HepG2 (cell line): ENCODE measurements at places on chromosomes 7 and 10.

DNA sequence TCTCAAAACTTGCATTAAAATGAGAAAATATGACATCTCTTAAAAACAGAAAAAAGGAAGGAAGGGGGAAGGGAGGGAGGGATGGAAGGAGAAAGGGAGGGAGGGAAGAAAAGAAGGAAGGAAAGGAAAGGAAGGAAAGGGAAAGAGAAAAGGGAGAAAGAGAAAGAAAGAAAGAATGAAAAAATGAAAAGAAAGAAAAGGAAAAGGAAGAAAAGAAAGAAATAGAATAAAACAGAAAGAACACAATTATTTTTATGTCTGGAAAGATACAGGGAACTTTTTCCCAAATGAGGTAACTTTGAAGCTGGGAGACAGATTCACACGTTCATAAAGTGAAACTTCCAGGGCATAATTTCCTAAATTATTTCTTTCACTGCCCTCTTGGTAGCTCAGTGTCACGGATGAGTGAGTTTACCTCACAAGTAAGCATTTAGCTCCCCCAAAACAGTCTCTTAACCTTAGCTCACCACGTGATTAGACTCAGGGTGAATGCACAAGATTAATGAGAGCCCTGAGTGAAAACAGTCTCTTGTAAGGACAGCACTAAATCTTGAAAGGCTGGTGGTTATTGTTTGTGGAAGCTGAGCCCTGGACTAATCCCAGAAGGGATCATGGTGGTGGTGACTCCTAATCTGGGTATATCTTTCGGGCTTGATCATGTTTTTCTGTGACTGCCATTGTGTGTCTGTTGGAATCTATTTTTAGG is 74.1 kb upstream of the HDAC9 start:
- DNase-seq: no peak

GRCh38 chr10:129970465-129971364 is 6.6 kb upstream of the EBF3 start:
- no peak for DNase-seq

GRCh38 chr7:27207348-27207985 is 7.6 kb upstream of the HOXA13 start:
- no peak for DNase-seq

DNA sequence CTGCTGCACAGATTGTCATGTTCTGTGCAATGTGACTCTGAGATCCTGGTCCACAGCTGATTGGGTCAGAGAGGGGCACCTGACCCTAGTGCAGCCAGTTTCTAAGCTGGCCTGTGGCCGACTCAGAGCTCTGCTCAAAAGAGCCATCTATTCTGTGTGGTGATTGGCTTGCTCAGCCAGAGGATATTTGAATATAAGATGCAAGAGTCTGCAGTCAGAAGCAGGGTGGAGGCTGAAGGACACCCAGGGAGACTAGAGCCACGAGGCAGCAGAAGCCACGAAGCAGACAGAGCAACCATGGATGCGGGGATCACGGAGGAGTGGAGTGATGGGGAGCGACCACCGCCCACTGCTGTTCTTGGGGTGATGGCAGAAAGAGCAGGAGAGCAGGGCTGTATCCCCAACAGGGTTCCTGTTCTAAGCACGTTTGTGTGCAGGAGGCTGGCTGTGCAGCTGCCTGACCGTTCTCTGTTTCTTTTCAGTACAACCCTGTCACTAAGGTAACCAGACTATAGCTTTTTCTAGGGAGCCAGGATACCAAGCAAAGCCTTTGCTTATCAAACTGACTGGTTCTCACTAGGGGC is 19.5 kb upstream of the RHEB start:
- no peak for DNase-seq

- DNase-seq: no peak
Observed at GRCh38 chr10:116069856-116070255, 203.2 kb downstream of the GFRA1 start.

DNA sequence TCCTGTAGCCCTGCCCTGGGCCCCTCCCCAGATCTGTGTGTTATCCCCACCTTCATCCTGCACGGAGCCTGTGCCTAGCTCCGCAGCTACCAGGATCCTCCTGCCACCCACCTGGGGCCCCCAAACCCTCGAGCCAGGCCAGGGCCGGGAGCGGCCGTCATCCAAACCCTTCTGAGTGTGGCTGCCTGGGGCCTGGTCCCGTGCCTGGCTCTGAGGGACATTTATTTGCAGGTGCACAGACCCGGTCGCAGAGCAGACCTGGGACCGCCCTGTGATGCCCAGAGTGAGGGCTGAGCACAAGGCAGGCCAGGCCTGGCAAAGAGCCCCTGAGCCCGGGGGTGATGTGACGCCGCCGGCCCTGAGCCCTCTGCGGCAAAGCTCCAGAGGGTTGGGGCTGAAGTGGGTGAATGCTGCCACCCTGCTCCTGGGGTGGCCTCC is 27.4 kb upstream of the INPP5A start:
- no peak for DNase-seq

DNA sequence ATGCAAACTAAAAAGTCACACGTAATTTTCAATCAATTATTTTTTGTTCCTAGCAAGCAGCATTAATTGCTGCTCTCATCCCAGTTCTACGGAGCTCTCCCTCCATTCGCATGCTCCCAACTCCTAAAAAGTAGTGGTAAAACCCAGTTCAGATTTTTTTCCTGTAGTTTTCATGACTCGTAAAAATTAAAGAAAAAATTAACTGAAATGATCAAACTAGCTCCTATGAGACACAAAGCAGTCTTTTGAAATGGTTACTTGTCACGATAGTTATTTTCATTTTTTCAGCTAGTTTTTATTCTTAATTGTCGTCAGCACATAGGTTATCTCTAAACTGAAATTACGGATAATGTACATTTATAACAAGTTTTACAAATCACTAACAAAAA is 1.8 kb downstream of the HNRNPA2B1 start:
- no peak for DNase-seq

GRCh38 chr7:134645935-134646334 is 718 bp upstream of the BPGM start:
- no peak for DNase-seq
